Ammon's horn (tissue), 1 donor: ENCODE measurements at places on chromosomes 3 and 15.

DNA sequence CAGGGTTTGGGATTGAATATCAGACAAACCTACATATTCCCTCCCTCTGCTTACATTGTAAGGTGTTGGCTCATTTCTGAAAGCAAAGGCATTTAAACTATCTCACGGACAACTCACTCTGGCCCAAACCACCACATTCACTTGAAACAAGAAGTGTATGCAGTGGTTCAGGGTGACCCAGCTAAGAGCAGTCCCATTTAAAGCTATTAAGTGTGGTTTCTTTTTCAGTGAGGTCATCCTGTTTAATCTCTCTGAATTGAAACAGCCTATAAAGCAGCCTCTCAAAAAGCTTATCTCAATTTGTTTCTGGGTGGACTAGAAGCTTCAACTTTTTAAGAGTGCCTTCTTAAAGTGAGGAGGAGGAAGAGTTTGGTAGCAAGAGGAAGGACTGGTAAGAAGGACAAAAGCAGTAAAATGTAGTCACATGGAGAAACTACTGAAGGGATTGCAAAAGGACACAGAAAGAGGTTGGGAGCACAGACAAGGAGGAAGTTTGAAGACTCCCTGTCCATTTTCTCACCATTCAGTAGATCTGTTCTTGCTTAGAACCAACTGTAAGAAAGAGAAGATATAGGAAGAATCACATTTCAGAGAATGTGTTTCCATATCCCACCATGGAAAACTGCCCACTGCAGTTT is 151.6 kb downstream of the TMCO5A start:
- peak; percentile 55 for DNase-seq

- DNase-seq = no peak
Observed at GRCh38 chr15:89078851-89079810, 9.1 kb upstream of the ABHD2 start.

GRCh38 chr3:51332156-51332555 is 52.9 kb upstream of the MANF start:
- no peak for DNase-seq

DNA sequence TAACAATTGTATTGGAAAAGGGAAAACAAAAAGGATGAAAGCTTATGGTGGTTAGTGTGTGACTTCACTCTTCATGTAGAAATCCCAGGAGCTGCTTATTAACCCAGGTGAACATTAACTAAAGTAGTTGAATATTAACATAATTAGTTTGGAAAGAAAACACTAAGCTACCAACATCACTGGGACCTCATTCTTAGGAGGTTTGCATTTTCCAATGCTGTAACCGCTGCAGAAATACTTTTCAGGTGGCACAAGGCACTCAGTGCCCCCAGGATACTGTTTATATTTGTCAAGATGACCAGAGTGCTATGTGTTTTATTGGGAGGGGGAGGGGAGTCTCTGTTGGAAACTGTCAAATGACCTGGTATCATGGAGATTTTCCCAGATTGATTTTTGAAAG is 25.9 kb upstream of the VILL start:
- no peak for DNase-seq

- DNase-seq = no peak
Observed at GRCh38 chr3:87997298-87997697, 61.5 kb downstream of the CGGBP1 start.

DNA sequence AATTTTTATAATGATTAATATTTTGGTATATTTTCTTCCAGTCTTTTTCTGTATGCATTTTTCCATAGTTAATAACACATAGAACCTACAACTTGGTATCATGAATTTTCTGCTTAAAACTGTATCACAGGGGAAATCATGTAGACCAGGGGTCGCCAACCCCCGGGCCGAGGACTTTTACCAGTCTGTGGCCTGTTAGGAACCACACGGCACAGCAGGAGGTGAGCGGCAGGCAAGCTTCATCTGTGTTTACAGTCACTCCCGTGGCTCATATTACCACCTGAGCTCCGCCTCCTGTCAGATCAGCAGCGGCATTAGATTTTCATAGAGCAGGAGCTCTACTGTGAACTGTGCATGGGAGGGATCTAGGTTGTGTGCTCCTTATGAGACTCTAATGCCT is 54.7 kb downstream of the RPL22L1 start:
- no peak for DNase-seq

GRCh38 chr3:57961828-57962447 is 46.3 kb upstream of the FLNB start:
- DNase-seq = no peak

DNA sequence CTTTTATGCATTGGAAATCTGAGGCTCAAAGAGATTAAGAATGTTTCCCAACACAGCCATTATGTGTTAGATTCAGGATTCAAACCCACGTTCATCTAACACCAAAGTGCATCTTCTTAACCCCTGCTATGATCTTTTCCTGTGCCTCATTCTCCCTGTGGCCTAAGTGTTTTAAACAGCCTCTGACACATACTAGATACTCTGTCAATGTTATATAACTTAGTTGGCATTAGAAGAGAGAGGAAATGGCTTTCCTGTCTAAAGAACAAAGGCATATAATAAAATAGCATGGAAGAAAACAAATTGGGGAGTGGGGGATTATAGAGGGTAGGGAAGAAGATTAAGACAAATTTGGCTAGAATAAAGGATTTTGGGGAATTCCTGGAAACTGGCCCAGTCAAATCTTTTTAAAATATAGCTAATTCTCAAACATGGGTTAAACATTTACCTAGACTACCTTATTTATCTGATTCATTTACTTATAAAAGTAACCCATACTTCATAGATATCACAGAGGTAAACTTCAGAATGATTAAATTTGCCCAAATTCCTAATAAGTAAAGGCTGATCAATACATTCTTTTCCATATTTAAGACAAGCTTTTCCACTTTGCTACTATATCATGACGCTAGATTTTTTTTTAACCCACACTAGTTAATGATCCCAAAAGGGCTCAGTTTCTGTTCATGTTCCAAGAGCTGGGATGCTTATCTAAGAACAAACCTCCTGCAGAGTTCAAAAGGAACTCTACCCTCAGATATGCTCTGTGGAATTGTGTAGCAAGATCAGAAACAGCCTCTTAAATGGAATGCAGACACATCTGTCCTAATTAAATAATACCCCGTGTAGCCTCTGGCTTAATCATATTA is 122.9 kb upstream of the PTPRG start:
- no peak for DNase-seq

- peak; percentile 89 for DNase-seq
Observed at GRCh38 chr15:65916664-65917406, 47.5 kb downstream of the RAB11A start.

- no peak for DNase-seq
Observed at GRCh38 chr3:50478671-50479260, 24.7 kb downstream of the CACNA2D2 start.

DNA sequence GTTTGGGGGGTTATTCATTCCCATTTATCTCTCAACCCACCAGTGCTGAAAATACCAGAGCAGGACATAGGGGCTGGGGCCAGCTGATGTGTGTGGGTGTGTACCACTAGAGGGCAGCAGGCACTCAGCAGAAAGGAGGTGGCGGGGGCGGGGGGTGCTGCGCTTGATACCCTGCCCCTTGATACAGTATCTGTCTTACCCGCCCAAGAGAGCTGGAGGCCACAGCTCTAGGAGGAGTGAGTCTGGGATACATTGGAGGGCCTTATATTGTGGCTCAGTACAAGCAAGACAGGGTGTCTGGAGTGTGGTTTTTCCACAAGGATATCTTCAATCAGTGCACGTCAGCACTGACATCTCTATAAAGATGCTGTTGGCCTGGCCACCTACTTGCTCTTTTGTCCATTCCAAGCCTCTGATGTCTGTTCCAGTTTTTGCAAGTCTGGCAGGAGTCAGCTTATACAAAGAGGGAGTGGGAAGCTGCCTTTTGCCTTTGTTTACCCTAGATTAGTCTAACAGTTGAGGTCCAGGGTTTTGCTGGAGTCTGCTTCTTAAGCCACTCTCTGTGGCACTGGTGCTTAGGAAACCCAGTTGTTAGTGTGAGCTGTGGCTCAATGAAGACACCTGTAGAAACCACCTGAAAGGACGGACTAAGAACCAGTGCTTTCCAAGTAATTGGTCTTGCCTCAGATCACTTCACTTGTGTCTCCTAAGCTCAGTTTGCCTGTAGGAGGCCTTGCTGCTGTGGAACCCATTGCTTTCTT is 1.5 kb upstream of the RBM15B start:
- DNase-seq = peak; percentile 70

DNA sequence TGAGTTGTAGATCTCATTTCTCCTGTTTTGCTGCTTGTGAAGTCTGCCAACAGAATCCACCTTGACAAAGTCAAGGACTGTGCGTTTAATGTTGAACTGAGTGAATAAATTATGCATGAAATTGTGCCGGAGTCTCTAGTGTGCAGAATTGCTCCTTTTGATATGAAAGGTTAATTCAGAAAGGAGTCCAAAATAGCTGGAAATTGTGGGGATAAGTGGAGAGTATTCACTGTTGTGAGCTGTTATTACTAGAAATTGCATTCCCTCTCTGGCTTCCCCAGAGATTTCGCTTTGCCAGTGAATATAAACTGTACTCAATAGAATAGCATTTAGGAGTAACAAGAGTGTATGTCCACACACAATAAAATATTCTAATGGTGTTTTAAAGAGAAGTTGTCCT is 43.1 kb downstream of the SAMMSON start:
- no peak for DNase-seq

GRCh38 chr3:179189759-179190158 is 41.6 kb downstream of the PIK3CA start:
- DNase-seq = no peak

DNA sequence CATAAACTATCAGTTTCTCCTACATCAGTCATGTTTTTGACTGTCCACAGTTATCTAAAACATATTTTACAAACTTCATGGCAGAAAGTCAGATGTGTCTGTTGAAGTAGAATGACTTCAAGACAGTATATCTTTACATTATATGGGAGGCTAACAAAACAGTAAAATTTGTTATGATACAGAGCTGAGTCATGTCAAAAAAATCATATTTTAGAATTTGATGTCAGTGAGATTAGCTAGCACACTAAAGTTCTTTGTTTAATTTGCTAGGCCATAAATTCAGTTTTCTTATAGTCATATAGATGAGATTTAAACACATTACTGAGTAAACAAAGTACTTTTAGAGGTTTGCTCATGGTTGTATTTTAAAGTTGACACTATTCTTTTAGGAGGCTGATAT is 80.3 kb upstream of the IGSF10 start:
- no peak for DNase-seq

GRCh38 chr3:106401666-106402490 is 533.1 kb upstream of the CBLB start:
- DNase-seq = no peak

DNA sequence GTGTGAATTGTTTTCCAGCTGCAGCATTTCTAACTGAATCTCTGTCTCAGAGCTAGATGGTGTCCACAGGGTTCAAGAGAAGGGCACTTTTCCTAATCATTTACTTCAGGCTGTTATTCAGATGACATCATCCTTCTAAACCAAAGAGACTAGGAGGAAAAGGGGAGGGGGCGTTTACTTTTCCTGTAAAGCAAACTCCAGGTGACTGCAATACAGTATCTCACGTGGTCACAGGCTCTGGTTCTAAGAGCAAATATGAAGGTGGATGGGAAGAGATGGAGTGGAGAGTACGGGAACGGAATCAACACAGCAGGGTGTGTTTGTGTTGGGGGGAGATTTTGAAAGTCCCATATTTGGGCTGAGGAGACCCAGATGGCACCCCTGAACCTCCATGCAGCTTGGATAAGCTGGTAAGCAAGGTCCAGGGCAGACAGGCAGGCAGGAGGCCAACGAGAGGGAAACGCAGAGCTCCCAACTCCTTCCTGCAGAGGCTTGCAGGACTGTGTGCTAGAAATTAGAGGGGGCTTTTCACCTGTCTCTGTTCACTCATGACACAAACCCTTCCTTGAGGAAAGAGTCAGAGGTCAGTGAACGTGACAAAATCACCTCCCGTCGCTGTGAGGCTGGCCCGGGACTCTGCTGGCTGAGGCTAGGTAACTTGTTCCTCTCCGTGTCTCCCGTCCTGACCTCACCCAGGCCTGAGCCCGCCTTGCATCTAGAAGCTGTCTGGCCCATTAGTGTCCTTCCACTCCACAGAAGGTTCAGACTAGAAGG is 151.2 kb downstream of the OPA1 start:
- no peak for DNase-seq

GRCh38 chr3:63877737-63878393 is 14.2 kb downstream of the ATXN7 start:
- no peak for DNase-seq

GRCh38 chr3:94673876-94674275 is 611.0 kb downstream of the NSUN3 start:
- no peak for DNase-seq

- no peak for DNase-seq
Observed at GRCh38 chr3:109137761-109138160, 1.2 kb downstream of the C3orf85 start.
